Hippocampal formation (tissue), 2 donors: ENCODE measurements at places on chromosomes 7 and 10.

DNA sequence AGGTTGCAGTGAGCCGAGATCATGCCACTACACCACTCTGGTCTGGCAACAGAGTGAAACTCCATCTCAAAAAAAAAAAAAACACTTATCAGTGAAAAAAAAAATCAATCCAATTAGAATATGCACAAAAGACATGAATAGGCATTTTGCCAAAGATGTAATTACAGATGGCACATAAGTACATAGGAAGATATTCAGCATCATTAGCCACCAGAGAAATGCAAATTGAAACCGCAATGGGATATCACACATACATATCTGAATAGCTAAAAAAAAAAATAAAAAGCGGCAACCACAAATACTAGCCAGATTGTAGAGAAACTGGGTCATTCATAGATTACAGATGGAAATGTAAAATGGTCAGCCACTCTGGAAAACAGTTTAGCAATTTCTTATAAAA is 1310.8 kb downstream of the XPNPEP1 start:
- DNase-seq, result no peak

- DNase-seq, result no peak
Measured at GRCh38 chr10:29009464-29009863, 279.4 kb upstream of the LYZL1 start.

DNA sequence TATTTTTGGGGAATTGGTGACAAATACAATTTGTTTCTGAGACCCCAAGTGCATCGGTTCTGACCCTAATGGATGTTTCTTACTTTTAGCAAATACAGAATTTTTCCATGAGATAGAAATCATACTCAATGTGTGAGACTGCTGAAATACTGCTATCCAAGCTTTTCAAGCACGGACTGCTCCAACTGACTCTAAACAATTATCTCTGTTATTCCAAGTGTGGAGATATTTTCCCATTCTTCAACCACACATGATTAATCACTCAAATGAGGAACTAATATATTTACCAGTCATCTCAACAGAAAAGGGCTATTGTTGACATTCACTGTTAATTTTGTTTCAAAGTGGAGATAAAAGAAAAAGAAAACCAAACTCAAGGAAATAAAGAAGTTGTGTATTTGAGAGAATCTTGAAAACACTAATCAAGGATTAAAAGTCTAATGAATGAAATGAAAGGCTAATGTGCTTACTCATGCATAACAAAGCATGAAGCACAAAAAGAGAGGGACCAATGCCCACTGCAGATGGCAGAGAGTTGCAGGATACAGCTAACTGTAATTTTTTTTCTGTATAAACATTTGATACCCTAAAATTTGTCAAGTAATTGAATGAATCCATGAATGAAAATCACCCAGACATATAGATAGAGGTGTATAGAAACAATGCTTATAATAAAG is 423.6 kb downstream of the DGKB start:
- DNase-seq, result no peak

DNA sequence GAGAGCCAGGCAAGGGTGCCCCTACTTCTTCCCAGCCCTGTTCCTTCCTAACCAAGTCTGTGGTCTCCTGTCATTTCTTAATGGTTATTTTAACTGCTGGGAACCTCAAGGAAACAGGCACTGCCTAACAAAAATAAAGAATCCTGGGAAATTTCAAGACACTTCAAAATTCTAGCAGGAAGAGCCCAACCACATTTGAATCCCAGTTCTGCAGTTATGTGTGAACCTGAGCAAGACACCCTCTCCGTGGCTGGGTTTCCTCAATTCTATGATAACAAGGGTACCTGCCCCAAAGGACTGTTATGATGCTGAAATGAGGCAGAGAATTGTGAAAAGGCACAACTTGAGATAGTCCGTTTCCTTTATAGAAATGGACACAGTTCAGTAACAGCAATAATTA is 36.2 kb upstream of the DUSP5 start:
- no peak for DNase-seq

DNA sequence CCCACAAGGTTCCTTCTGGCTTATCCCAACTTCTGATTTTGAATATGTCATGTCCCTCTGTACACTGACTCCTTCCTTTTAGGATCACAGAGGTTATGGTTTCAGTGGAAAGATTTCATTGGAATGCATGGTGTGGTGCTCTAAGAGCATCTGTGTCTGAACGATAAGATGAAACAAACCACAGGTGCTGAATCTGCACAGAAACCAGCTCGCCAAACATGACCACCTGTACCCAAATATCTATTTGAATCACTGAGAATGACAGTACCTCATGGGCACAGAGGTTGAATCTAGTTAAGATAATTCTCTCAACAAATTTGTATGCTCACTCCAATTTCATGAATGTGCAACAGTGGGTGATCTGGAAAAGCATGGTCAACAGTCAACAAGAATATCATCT is 105.3 kb downstream of the DGKI start:
- no peak for DNase-seq

GRCh38 chr7:113710310-113711096 is 208.3 kb downstream of the PPP1R3A start:
- peak; percentile 7 for DNase-seq

DNA sequence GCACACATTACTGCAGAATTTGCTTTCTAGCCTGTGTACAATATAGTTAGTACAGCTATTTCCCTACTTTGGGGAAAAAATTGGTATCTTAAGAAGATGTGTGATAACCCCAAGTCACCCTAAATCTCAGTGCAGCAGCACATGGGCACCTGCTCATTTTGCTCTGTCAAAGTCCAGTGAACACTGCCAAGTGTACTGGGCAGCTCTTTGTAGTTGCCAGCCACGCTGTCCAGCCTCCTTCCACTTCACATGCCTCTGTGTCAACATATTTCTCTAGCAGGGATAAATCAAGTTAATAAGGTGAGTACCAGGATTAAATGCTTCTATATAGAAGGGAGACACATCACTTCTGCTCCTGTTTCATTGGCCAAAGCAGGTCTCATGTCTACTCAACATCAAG is 87.1 kb upstream of the CDC14C start:
- no peak for DNase-seq

DNA sequence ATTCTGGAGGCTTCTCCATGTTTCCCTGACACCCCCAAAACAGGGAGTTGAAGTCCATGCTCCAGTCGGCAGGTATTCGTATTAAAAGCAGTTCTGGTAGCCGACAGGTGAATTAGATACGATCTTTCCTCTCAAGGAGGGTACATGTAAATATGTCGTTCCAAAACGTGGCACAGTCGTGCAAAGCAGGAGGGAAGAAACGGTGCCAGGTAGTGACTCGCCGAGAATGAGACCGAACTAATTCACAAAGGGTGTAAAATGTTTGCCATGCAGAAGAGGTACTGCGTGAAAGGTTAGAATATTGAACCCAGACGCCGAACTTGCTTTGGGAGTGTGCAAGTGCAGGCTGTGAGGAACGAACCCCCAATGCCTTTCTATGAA is 483 bp downstream of the EDRF1 start:
- no peak for DNase-seq
